ENCODE measurements at places on chromosomes 11 and 22. TPM values are rescaled to one million over a fixed set of nuclear protein-coding genes. Genes with fewer than 3 reads are reported as not detected.

MN1 gene
- 32.0 TPM for total RNA-seq

KDM4E gene
- not detected for total RNA-seq

ZBED5 gene
- 24.6 TPM for total RNA-seq

PLEKHA7 gene
- total RNA-seq: 122 TPM

XKR3 gene
- total RNA-seq: not detected

CST6 gene
- 66.6 TPM for total RNA-seq

HTR3B gene
- not detected for total RNA-seq

ESAM gene
- under 0.01 TPM for total RNA-seq

SYCE3 gene
- total RNA-seq: not detected

PARVA gene
- 27.9 TPM for total RNA-seq

IGLL1 gene
- not detected for total RNA-seq
